ENCODE measurements at places on chromosomes 6 and 20. TPM values are rescaled to one million over a fixed set of nuclear protein-coding genes. Genes with fewer than 3 reads are reported as not detected.

ME1 gene
- 83.6 TPM for total RNA-seq

AGER gene
- total RNA-seq: 4.9 TPM

TREM1 gene
- not detected for total RNA-seq

HSPA1L gene
- total RNA-seq: 1.5 TPM

CBLN4 gene
- total RNA-seq: not detected

NANP gene
- 6.8 TPM for total RNA-seq

TXNDC5 gene
- total RNA-seq: 226 TPM

SUPT3H gene
- 10.7 TPM for total RNA-seq

ZNF292 gene
- 39.0 TPM for total RNA-seq

MUC21 gene
- not detected for total RNA-seq

RBPJL gene
- total RNA-seq: not detected

PNLDC1 gene
- not detected for total RNA-seq

GHRH gene
- total RNA-seq: not detected

VAPB gene
- 53.3 TPM for total RNA-seq

TTLL9 gene
- total RNA-seq: 0.37 TPM

BPIFB4 gene
- total RNA-seq: not detected

MRAP2 gene
- 19.5 TPM for total RNA-seq

SLC22A2 gene
- not detected for total RNA-seq

ADISSP gene
- 30.4 TPM for total RNA-seq
